ENCODE measurements at places on chromosomes 6 and 20. TPM values are rescaled to one million over a fixed set of nuclear protein-coding genes. Genes with fewer than 3 reads are reported as not detected.

- H3K27me3 ChIP-seq: no peaks in the 10 kb centered on the region
- no peaks in the 10 kb centered on the region for H3K4me1 ChIP-seq
- no peak overlapping the region for H3K4me3 ChIP-seq
Observed at GRCh38 chr6:144416773-144417172, 131.6 kb downstream of the UTRN start.

GRCh38 chr6:148681666-148682065, 65.2 kb upstream of the UST start:
- H3K27ac ChIP-seq: no peak overlapping the region
- no peaks in the 10 kb centered on the region for H3K36me3 ChIP-seq
- no peaks in the 10 kb centered on the region for H3K4me1 ChIP-seq
- no peak for DNase-seq

DNA sequence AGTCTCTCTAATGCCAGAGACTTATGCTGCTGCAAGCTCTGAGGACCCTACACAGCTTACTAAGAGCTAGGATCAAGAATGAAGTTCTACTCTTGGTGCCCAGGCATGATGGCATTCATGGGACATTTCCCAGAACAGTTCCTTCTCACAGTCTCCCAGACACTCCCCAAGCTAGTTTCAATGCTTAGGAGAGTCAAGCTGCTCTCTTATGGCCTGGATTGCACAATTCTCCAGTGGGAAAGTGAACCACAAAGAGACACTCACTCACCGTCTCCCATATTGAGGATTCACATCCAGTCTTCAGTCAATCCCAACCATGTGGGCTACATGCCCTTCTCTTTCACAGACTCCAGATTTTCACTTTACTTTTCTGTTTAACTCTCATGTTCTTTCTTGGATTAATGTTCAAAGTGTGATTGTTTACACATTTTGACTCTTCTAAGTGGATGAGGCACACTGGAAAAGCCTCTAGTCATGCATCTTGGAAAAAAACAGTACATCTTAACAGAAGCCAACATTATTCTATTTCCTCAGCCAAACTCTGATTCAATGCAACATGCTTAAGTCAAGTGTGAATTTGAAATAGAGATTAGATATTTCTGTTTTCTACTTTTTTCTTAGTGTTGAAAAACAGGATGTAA, 447.8 kb upstream of the BTBD3 start:
- H3K27ac ChIP-seq: no peak overlapping the region
- no peaks in the 10 kb centered on the region for H3K36me3 ChIP-seq
- no peaks in the 10 kb centered on the region for H3K4me1 ChIP-seq
- DNase-seq: no peak

- no peak for DNase-seq
- H3K4me3 ChIP-seq: no peak overlapping the region
- H3K27ac ChIP-seq: no peak overlapping the region
- H3K4me1 ChIP-seq: no peaks in the 10 kb centered on the region
Observed at GRCh38 chr6:69622230-69622629, 174.6 kb downstream of the LMBRD1 start.

GRCh38 chr6:45982280-45983036, 33.2 kb downstream of the CLIC5 start:
- no peak overlapping the region for H3K27ac ChIP-seq
- H3K27me3 ChIP-seq: no peaks in the 10 kb centered on the region
- H3K4me3 ChIP-seq: no peak overlapping the region
- no peaks in the 10 kb centered on the region for H3K4me1 ChIP-seq
- no peaks in the 10 kb centered on the region for H3K36me3 ChIP-seq
- no peak for DNase-seq

- H3K4me3 ChIP-seq: no peak overlapping the region
- H3K27me3 ChIP-seq: no peaks in the 10 kb centered on the region
- H3K4me1 ChIP-seq: no peaks in the 10 kb centered on the region
Observed at GRCh38 chr20:61815678-61816077, 250.0 kb downstream of the TAF4 start.

GRCh38 chr6:167575158-167575696, 250.3 kb downstream of the TTLL2 start:
- H3K4me3 ChIP-seq: no peak overlapping the region
- no peaks in the 10 kb centered on the region for H3K36me3 ChIP-seq
- peak; percentile 43 for DNase-seq
- no peaks in the 10 kb centered on the region for H3K27me3 ChIP-seq

DNA sequence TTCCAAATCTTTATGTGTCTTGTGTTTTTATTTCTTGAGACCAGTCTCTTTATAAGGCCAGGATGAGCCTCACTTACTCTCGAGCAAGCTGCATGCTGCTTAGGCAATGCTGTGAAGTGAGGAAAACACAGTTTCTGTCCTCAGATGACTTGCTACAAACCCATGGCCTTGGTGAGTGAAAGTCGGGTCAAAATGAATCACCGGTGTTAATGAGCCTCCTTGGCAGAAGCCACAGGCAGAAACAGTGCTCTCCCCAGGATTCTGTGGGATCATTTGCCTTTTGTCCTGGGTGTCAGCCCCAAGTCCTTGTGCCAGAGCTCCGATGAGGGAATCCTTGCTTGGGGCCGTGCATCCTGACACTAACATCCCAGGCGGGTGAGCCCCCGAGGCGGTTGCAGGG, 482.5 kb downstream of the QKI start:
- H3K36me3 ChIP-seq: no peaks in the 10 kb centered on the region
- no peaks in the 10 kb centered on the region for H3K27me3 ChIP-seq
- no peak overlapping the region for H3K27ac ChIP-seq
- H3K4me3 ChIP-seq: no peak overlapping the region

Gene SDCBP2
- total RNA-seq: 2.7 TPM

Gene CST2
- total RNA-seq: not detected

Gene RAET1E
- total RNA-seq: not detected
